ENCODE measurements at places on chromosomes 6 and 20. TPM values are rescaled to one million over a fixed set of nuclear protein-coding genes. Genes with fewer than 3 reads are reported as not detected.

- no peak for DNase-seq
Measured at GRCh38 chr20:14453259-14453658, 115.8 kb upstream of the FLRT3 start.

STK38 gene
- polyA plus RNA-seq = 43.0 TPM

C6orf58 gene
- polyA plus RNA-seq = 0.88 TPM

- DNase-seq = no peak
Measured at GRCh38 chr6:20835315-20836010, 301.2 kb downstream of the CDKAL1 start.

OPN5 gene
- polyA plus RNA-seq = not detected

DNA sequence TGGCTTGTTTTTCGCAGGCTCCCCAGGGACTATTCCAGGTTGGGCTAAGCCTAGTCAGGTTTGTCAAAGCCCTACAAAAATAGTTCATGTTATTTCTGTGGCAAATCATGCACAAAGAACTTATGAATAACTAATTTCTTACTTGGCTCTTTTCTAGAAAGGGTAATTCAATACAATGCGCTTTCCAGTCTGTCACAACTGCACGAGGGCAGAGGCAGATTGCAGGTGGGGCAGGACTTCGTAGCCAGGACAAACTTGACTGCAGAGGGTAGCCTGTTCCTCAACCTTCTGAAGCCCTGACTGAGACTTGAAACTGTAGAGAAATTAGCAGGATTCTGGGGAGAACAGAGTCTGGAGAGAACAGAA, 253.5 kb downstream of the QKI start:
- no peak for DNase-seq

GRCh38 chr6:121851056-121851455, 415.6 kb downstream of the GJA1 start:
- DNase-seq = no peak

- DNase-seq = no peak
Measured at GRCh38 chr6:143973097-143973966, 34.7 kb downstream of the PLAGL1 start.

DNA sequence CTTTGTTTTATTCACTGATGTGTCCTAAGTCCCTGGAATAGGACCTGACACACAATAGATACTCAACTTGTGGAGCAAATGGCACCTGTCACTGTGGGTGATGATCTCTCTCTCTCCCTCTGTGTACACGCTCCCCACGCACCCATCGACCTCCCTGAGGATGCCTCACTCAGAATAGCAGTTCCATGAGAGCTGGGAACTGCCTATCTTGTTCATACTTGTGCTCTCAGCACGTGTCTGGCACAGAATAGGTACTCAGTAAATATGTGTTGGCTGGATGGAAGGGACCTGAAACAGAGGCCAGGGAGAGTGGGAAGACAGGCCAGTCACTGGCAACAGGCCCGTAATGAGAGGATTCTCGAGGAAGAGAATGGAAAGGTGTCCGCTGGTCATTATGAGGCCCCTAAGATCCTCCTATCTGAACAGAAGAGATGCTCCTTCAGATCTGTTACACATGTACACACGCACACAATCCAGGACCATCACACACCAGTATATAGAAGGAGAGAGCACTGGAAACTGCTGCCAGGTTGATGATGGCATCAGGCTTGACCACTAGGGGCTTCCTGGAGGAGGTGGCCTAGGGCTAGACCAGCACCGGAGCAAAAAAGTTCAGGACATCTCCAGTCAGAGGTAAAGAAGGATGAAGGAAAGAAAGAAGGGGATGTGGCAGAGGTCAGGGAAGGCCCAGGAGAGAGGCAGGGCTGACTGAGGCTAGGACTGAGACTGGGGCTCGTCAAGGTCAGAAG, 30.9 kb downstream of the VEGFA start:
- DNase-seq = no peak

GABRR2 gene
- 1.6 TPM for polyA plus RNA-seq

PREX1 gene
- polyA plus RNA-seq = 20.3 TPM

DNA sequence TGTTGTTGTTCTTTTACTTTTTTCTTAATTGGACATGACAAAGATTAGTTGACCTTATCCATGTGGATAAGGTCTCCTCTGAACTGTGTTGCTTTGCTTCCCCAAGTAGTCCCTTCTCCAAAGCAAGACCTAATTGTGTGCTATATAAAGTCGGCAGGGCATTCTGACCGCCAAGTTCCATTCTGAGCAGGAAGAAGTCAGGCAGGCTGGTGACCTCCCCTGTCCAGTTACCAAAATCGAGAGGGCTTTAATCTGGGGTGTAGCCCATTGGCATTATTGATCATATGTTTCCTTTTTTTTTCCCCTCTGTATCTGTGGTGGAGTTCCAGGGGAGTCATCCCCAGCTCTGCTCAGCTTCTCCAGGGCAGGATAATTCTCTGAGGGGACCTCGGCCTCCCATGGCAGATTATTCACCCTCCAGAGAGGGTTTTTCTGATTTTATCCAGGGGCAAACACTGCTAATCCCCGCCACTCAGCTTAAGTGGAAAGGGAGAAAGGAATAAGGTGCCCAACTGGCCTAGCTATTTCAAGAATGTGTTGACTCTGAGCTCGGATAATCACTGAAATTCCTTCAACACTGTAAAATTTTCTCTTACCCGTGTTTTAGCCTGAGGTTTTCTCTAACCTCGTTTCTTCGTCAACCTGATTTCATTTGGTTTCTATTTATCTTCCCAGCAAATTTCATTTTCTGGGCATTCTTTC, 71.8 kb upstream of the L3MBTL3 start:
- no peak for DNase-seq

SCUBE3 gene
- 3.5 TPM for polyA plus RNA-seq

HLA-DMB gene
- 10.7 TPM for polyA plus RNA-seq

DNA sequence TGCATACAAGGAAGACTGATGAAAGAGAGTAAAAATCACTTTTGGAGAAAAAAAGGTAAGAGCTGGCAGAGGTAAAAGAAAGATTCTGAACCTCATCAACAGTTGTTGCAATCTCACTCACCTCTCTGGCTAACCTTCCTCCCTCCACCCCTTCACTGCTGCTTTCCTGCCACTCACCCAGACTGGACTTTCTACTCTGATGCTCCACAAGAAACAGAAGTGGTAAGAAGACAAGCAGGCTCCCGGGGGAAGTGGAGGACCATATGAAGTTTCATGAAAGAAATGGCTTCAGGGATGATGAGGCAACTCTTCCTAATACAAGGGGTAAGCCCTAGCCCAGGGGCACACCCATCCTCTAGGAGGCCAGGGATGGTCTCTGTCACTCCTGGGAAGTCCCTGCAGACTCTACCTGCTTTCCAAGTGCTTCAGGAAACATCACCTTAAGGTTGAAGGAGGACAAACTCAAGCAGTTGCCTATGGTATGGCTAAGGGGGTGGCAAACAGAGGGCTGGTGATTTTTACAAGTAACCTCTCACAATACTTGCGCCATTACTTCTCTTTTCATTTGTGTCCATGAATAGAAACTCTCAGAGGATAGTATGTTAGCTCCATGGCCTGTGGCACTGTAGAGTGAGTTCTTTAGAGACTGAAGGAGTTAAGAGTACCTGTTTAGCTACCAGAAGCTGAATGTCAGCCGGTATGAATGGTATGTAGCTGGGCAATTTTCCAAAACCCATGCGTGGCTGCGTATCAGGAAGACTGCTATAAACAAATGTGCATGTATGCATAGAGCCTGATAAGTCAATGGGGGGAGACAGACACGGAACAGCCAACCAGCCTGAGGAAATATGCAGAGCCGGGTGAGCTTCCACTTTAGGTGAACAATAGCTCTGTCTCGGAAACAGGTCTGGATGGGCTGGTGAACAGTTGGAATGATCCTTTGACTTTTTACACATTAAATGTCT, 112.0 kb downstream of the BACH2 start:
- DNase-seq = no peak

DNA sequence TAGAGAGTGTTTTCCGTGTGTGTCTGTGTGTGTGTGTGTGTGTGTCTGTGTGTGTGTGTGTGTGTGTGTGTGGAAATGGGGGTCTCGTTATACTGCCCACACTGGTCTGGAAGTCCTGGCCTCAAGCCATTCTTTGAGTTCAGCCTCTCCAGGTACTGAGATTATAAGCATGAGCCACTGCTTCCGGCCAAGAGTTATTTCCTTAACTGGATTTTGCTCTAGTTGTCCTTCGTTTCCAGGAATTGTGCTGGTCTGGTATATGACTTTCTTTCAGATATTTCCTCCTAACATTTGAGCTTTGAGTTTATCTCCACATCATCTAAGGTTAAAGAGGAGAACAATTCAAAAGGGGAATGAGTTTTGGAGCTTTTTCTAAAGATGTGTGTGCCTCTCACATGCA, 124.8 kb downstream of the SH3BGRL2 start:
- DNase-seq = no peak

BMP5 gene
- polyA plus RNA-seq = 88.6 TPM

SLC35D3 gene
- 1.6 TPM for polyA plus RNA-seq

GRCh38 chr6:168518348-168518745, 77.4 kb downstream of the SMOC2 start:
- DNase-seq = no peak

- no peak for DNase-seq
Measured at GRCh38 chr6:57226221-57226620, 4.1 kb upstream of the RAB23 start.

- DNase-seq = no peak
Measured at GRCh38 chr6:71033890-71034289, 77.0 kb upstream of the B3GAT2 start.

TNF gene
- 0.19 TPM for polyA plus RNA-seq

RBPJL gene
- not detected for polyA plus RNA-seq

SEC23B gene
- polyA plus RNA-seq = 51.6 TPM

CRISP3 gene
- polyA plus RNA-seq = 0.29 TPM

GRCh38 chr6:53043581-53043980, 21.6 kb upstream of the FBXO9 start:
- DNase-seq = no peak

DNA sequence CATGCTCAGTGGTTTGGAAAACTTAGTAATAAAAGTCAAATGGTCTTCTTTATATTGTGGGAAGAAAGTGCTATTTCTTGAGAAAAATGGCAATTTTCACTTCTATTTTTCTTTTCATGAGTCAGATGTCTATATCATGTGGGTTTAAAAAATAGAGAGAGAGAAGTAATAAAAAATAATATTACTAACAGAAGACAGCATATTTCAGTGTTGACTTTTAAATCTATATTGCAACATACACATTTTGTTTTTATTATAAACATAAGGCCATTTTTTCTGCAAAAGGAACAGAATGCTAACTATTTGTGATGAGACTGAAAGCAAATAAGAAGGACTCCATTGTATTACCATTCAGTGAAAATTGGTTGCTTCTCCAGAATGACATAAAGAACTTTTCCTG, 135.1 kb upstream of the CNR1 start:
- DNase-seq = no peak

- no peak for DNase-seq
Measured at GRCh38 chr6:44049163-44049988, 77.9 kb downstream of the MRPL14 start.

RAB32 gene
- polyA plus RNA-seq = 21.6 TPM

GRCh38 chr20:1800180-1800579, 95.0 kb upstream of the SIRPA start:
- DNase-seq = no peak

GNAS-AS1 gene
- polyA plus RNA-seq = 0.66 TPM

- DNase-seq = peak; percentile 28
Measured at GRCh38 chr20:24469894-24470745, 691 bp downstream of the SYNDIG1 start.

GRCh38 chr20:36929290-36929689, 22.2 kb downstream of the SAMHD1 start:
- no peak for DNase-seq

DNA sequence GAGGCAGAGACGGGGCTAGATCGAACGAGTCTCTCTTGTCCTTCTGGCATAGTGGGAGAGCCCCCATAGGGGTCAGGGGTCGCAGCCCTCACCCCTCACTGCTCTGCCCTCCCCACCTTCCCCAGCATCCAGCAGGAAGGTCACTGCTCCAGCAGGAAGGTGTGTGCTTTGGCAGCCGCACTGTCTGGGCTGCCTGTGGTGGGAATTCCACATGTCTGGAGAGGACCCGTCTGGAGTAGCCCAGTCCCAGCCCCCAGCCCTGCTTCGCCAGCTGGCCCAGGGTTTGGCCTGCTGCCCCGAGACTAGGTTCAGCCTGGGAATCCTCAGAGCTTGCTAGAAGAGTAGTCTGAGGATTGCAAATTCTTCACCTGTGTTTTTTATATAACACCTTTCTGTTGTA, 2.5 kb upstream of the R3HDML start:
- DNase-seq = no peak

- DNase-seq = no peak
Measured at GRCh38 chr6:38193481-38194281, 374.2 kb downstream of the ZFAND3 start.

DNA sequence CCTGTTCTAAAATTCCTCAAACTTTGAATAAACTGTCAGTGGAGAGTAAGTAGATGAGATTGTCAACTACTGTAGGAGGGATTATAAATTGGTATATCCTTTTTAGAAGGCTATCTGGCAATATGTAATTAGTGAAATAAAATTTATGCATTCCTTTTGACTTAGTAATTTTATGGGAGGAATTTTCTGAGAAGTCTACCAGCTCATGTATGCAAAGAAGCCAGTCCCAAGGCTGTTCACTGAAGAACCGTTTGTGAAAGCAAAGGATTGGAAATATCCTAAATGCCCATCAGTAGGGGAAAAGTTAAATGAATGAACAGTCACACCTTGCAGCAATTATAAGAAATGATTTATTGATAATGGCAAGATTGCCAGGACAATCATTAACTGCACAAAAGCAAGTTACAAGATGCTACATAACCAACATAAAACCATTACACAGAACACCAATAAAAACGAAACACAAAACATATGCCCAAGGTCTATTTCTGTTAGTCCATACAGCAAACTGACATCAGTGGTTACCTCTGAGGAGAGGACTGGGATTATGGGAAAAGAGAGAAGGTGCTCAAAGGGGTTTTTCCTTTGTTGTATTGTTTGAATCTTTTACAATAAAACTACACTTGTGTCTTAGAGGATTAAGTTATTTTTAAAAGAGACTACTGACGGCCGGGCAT, 4.6 kb upstream of the DSTN start:
- DNase-seq = no peak

GRCh38 chr6:80689716-80690395, 583.4 kb downstream of the BCKDHB start:
- no peak for DNase-seq

All from left lung (tissue), 14 donors.